ENCODE measurements at places on chromosomes 1 and 21. TPM values are rescaled to one million over a fixed set of nuclear protein-coding genes. Genes with fewer than 3 reads are reported as not detected.

Gene KCNE1
- 0.25 TPM for polyA plus RNA-seq

Gene AKR7A3
- polyA plus RNA-seq = 0.46 TPM

Gene CYP4X1
- 3.4 TPM for polyA plus RNA-seq

Gene SLC9C2
- polyA plus RNA-seq = not detected

Gene NEK7
- 38.3 TPM for polyA plus RNA-seq

Gene OR2L5
- not detected for polyA plus RNA-seq

Gene PTPN14
- 16.6 TPM for polyA plus RNA-seq

Gene SYTL1
- polyA plus RNA-seq = 4.0 TPM

Gene SDC3
- polyA plus RNA-seq = 39.7 TPM

Gene SLC2A5
- polyA plus RNA-seq = 4.8 TPM

Gene ACTL8
- not detected for polyA plus RNA-seq

GRCh38 chr1:31273619-31274018 is 23.0 kb downstream of the SNRNP40 start:
- no peak for DNase-seq

GRCh38 chr1:17181781-17182464 is 23.0 kb upstream of the PADI1 start:
- no peak for DNase-seq

- DNase-seq = no peak
Measured at GRCh38 chr1:229440851-229441537, 7.1 kb upstream of the ACTA1 start.

DNA sequence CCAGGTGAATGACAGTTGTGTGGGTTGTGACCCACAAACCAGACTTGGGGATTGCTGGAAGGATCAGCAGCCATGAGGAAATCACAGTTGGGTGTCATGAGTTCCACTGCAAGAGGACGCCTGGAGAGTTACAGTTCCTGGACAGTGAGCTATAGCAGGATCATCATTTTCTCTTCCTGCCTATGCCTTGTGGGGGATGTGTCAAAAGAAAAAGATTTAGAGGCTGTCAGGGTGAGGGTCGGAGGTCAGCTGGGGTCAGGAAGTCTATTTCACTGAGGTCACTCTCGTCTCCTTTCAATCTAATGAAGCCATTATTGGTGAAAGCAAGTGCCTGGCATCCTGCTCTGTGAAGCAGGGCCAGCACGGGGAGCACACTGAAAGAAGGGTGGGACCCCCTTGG is 7.0 kb upstream of the LIN28A start:
- no peak for DNase-seq

DNA sequence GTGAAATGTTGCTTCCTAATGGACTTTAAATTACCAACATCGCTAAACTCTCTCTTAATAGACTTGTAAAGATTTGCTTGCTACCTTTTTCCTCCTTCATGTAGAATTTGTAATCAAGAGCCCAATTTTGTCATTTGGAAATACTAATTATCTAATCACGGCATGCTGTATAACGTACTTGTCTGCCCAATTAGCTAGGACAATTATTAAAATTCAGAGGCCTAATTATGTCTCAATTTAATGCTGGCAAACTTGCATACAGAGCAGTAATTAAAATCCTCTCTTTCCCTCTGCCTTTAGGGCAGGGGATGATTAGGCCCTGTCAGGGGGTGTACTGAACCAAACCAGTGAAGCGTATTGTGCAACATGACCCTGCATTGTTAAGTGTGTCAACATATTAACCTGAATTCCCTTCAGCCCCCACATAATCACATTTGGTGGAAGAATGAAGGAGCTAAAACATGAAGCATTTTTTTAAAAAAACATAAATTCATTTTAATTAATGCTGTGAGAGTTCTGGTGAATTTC is 137.4 kb upstream of the BARHL2 start:
- no peak for DNase-seq

GRCh38 chr1:47917687-47918086 is 79.5 kb downstream of the TRABD2B start:
- no peak for DNase-seq

- DNase-seq = no peak
Measured at GRCh38 chr1:154994269-154994587, 842 bp downstream of the LENEP start.

DNA sequence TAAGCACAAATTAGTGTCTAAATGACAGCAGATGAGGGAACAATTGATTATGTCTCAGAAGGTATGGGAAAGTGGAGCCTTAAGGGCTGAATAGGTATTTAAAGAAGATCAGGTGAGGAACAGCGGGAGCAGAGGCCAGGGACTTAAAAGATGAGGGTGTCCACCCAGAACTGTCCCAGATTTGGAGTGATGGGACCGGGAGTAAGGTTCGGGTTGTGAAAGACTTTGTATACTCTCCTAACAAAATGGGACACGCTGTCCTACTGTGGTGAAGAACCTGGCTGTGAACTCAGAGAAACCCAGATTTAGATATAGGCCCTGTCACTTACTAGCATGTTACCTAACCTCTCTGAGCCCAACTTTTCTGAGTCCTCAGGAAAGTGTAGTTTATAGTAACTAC is 140.6 kb downstream of the C1orf21 start:
- no peak for DNase-seq

DNA sequence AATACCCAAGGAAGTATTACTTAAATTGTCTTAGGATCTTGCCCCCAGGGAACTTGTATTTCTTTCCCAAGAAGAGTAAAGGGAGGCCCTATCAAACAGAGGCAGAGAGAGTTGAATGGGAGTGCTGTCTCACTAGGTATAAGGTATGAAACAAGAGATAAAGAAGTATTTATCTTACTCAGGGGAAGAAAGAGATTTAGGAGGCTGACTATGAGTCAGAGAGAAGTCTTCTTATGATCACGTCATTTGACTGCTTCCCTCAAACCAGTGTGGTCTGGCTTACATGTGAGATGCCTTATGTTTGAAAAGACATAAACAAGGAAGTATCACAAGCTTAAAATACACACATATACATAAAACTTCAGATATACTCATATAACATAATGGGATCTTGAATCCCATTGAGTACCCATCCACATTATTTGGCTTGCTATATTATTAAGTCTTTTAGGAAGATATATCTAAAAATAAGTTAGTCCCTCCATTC is 29.6 kb downstream of the DUSP10 start:
- peak; percentile 56 for DNase-seq

DNA sequence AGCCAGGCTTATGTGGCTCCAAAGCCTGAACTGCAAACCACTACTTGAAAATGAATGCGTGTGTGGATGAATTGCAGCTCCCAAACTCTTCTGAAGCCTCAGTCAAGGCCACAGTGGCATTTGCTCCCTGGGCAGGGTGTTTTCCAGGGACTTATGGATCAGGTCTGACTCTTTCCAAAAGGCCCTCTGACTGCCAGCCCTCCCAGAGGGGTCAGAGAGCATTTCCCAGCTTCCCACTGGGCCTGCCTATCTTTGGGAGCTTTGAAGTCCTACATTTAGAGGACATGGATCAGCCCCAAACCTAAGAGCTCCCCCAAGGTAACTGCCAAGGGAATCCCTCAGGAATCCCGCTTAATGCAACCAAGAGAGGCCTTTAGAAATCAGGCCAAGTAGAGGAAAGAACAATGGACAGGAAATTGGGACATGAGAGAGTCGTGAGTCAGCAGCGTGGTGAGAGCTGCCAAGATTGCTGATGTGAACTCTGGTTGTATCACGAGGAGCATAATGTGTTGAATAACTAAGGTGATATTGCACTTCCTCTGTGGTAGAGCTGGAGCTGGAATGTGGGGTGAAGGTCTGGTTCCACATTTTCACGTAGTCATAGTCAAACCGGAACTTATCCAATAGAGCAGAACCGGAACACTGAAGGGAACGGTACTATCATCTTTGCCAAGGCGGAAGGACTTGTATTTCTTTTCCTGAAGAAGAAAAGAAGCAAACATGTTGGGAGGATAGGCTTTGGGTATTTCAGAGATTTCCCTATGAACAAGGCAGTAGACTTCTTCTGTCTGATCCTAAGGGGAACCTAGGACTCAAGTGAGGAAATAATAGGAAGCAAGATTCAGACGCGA is 99.4 kb upstream of the JUN start:
- peak; percentile 89 for DNase-seq

DNA sequence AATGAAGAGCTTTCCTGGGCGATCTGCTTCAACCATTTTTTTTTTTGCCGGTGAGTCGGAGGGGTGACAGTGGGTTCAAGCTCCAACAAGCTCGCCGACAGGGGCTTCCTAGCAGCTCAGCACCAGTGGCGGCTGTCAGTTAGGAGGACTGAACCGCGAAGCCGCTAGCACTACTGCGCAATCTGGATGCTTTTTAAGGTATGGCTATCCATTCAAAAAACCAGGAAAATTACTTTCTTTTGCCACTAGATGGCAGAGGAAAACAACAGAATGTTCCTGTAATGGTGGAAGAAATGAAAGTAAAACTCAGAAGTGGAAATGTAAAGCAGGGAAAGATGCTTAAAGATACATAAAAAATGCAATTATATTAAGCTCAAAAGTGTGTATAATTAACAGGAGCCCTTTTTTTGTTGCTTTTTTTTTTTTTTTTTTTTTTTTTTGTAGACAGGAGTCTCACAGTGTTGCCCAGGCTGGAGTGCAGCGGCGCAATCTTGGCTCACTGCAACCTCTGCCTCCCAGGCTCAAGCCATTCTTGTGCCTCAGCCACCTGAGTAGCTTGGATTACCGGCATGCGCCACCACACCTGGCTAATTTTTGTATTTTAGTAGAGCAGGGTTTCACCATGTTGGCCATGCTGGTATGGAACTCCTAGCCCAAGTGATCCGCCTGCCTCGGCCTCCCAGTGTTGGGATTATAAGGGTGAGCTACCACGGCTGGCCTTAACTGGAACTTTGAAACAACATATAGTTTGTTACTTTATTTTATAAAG is 8.5 kb downstream of the KYAT3 start:
- peak; percentile 63 for DNase-seq

GRCh38 chr1:248924696-248925532 is 18.9 kb downstream of the PGBD2 start:
- peak; percentile 34 for DNase-seq

DNA sequence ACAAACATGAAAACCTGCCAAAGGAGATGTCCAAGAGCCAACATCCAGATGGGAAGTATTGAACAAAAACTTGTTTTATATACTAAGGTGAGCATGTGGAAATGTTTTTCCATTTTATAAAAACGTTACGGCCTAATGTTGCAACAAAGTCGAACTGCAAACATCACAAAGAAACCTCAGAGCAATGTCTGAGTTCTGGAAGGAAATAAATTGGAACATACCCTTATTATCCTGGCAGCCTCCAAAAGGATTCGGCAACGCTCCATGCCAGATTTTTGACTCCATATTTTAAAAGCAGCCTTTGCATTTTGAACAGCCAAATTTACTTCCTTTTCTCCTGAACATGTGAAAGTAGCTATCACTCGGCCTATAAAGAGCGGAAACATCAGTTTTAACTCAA is 3.3 kb downstream of the ALDH9A1 start:
- peak; percentile 67 for DNase-seq

DNA sequence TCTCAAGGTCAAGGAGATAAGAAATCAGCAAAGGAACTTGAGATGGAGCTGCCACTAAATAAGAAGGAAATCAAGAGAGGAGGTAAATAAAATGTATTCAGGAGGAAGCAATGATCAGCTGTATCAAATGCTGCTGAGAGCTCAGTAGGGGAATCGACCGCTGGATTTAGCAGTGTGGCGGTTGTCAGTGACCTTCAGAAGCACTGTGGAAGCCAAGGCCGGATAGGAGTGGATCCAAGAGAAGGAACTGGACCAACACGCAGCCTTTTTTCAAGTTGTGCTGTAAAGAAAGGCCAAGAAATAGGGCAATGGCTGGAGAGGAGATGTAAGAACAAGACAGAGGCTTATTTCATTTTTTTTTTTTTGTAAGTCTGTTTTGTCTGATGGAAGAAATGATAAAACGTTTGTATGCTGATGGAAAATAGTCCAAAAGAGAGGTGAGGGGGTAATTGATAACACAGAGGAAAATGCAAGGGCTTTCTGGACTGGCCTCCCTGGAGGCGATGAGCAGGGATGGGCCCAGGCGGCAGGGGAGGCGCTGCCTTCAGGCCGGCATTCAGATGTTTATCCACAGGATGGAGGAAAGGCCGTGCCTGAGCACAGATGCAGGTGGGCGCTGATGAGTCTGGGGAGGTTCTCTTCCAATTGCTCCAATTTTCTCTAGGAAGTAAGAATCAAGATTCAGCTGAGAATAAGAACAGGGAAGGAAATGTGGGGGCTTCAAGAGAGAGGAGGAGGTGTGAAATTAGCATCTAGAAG is 17.5 kb upstream of the FAM43B start:
- DNase-seq = no peak

DNA sequence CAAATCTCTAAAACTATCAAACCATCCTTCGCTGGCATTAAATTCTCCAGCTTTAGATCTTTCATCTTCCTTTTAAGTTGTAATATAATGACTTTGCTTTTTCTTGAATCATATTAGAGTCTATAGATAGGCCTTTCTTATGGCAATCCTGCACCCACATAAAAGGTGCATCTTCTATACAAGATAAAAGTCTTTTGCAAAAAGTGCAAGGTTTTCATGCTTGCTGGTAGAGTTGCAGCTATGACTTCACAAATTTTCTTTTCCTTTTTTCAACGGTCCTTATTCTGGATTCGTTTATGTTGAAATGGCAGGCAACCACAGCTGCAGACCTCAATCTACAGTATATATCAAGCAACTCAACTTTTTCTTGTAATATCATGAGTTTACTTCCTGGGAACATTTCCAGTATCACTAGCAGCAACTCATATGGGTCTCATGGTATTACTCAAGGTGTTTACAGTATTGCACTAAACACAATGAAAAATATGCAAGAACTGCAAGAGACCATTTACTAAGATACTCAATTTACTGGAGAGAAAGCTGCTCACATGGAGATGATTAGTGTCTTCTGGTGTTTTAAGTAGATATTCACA is 22.1 kb downstream of the OMA1 start:
- DNase-seq = no peak

GRCh38 chr1:185914089-185914488 is 179.9 kb downstream of the HMCN1 start:
- DNase-seq = no peak

DNA sequence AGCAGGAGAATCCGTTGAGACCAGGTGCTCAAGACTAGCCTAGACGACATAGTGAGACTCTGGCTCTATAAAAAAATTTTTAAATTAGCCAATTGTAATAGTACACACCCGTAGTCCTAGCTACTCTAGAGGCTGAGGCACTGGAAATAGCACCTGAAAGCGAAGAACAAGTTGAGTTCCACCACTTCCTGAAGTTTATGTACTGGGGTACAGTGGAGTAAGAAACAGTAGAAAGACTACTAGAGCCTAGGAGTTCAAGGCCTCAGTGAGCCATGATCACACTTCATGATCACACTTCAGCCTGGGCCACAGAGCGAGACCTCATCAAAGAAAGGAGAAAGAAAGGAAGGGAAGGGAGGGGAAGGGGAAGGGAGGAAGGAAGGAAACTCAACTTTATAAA is 19.8 kb downstream of the RSBN1 start:
- DNase-seq = no peak
